ENCODE measurements at places on chromosomes 11 and 22. TPM values are rescaled to one million over a fixed set of nuclear protein-coding genes. Genes with fewer than 3 reads are reported as not detected.

DNA sequence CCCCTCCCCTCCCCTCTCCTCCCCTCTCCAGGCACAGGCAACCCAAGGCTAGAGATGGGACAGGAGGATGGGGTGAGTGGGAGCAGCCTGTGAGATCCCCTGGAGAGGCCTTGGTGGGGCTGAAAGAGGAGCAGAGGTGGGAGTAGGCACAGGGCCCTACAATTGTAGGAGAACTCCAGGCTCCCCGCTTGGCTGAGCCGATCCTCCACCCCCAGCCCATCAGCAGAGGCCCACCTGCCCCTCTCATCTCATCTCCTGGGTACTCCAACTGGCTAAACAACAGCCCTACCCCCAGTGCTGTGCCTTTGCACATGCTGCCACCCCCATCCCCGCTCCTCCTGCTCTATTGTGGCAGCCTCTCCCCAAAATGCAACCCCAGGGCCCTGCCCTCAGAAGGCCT lies 52.0 kb upstream of the A4GALT start:
- H3K36me3 ChIP-seq: no peaks in the 10 kb centered on the region
- no peak overlapping the region for H3K4me3 ChIP-seq
- no peak for DNase-seq
- H3K27ac ChIP-seq: no peak overlapping the region

The FGF19 gene
- 2.1 TPM for polyA plus RNA-seq

The BATF2 gene
- 1.9 TPM for polyA plus RNA-seq

The OR51B4 gene
- not detected for polyA plus RNA-seq

GRCh38 chr11:100830978-100831732 lies 144.1 kb downstream of the ARHGAP42 start:
- peaks cover 17% of the 10 kb centered on the region for H3K4me1 ChIP-seq

- no peaks in the 10 kb centered on the region for H3K4me1 ChIP-seq
- no peak overlapping the region for H3K4me3 ChIP-seq
These were observed 37.9 kb downstream of the SWAP70 start for GRCh38 chr11:9701799-9702198.

DNA sequence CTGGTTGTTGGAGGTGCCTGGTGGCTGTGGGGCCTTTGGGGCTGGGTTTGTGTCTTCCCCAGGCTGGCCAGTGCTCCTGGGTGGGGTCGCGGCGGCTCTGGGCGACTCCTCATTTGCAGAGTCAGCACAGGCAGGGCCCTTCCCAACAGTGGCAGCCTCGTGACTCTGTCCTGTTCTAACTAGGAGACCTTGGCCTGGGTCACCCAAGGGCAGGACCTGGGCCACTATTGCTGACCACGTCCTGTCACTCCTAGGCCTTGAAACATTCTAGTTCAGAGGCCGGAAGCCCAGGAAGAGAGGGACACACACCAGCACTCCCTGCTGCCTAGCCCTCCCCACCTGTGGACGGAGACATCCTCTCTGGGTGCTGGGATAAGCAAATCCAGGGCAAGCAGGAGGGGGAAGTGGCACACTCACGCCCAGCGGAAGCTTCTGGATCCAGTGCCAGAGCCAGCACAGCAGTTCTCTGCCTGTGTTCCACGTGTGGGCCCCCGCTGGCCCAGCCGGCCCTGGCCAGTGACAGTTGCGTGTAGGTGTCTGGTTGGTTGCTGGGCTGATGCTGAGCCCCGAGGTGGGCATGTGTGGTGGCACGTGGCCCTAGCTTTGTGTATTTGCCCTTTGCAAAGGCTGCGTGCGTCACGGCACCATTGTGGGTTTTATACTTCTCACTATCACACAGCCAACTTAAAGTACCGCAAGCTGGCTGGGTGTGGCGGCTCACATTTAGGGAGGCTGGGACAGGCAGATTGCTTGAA lies 4.3 kb upstream of the CHID1 start:
- DNase-seq: peak; percentile 82
- no peaks in the 10 kb centered on the region for H3K36me3 ChIP-seq
- H3K27me3 ChIP-seq: no peaks in the 10 kb centered on the region
- no peak overlapping the region for H3K4me3 ChIP-seq
- peaks cover 16% of the 10 kb centered on the region for H3K4me1 ChIP-seq
- H3K27ac ChIP-seq: peak overlapping the region; percentile 65

The SOX6 gene
- 14.0 TPM for polyA plus RNA-seq

DNA sequence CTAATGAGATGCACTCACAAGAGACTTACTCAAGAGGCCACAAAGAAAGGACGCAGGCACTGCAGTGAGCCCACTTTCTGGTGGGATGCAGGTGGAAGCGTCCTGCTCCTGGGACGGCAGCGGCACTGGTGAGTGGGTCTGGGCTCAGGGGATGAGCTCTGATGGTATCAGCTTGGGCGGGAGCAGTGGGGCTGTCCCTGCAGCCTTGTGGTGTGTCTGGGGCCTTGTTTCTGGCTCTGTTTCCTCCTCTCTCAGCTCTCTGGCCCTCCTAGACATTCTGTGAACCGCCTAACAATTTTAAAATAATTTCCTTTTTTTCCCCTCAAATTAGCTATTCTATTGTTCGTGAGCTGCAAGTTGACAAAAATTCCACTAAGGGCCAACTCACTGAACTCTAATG lies 8.8 kb upstream of the ST14 start:
- H3K4me1 ChIP-seq: peaks cover 2% of the 10 kb centered on the region
- no peak overlapping the region for H3K4me3 ChIP-seq
- H3K36me3 ChIP-seq: peaks cover 5% of the 10 kb centered on the region
- no peak overlapping the region for H3K27ac ChIP-seq

The OR8D1 gene
- polyA plus RNA-seq: not detected

DNA sequence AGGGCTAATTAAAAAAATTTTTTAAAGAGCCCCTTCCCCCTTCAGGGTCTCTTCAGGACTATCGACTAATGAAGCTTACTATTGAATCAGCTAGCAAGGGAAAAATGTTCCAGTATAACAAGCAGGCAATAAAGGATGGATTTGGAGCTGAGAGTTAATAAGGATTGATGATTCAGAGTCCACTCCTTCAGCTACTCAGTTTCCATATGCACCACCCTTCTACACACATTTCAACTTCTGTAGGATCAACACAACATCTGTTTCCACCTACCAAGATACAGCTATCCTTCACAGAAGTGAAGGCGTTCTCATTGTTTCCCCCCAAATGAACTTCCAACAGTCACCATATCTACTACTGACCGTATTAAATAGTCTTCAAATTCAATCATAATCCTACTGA lies 6.6 kb upstream of the ALKBH3 start:
- no peaks in the 10 kb centered on the region for H3K4me1 ChIP-seq
- H3K27me3 ChIP-seq: peaks cover 23% of the 10 kb centered on the region
- no peak overlapping the region for H3K27ac ChIP-seq
- DNase-seq: no peak

DNA sequence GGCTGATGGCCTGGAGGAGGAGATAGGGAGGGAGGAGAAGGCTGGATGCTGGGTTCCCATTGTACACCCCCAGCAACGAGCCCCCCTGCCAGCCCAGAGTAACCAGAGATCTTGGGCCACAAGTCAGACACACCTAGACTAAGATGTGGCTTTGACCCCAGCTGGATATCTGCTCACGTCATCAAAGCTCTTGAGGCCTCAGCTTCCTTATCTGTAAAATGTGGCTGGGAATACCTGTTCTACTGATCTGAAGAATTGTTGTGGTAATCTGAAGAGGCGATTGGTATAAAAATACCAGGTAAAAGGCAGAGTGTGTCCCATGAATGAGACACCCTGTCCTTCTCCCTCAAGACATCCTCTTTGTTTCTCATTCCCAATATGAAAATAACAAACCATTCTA lies 280.0 kb downstream of the ST3GAL4 start:
- no peaks in the 10 kb centered on the region for H3K4me1 ChIP-seq
- H3K4me3 ChIP-seq: no peak overlapping the region
- H3K27me3 ChIP-seq: peaks cover 30% of the 10 kb centered on the region
- no peaks in the 10 kb centered on the region for H3K36me3 ChIP-seq

The EXT2 gene
- 64.7 TPM for polyA plus RNA-seq

The ARHGAP42 gene
- polyA plus RNA-seq: 24.0 TPM

The EFCAB6 gene
- polyA plus RNA-seq: 0.89 TPM

The LRRC10B gene
- not detected for polyA plus RNA-seq

DNA sequence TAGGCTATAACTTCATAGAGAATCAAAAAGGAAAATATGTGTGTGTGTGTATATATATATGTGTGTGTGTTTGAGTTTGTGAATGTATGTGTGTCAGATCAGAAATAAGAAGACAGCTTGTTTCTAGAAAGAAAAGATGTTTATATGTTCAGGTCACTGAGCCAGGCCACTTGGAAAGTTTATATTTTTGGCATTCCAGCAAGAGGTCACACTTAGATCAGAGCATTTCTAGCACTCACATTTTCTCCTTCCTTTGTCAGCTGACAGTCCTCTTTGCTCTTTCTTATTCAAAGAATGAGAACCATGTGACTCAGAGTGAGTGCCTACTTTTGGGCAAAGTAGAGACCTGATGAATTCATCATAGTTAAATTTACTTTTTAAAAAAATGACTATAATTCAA lies 22.9 kb downstream of the RAB38 start:
- H3K4me3 ChIP-seq: no peak overlapping the region
- no peaks in the 10 kb centered on the region for H3K27me3 ChIP-seq
- H3K36me3 ChIP-seq: no peaks in the 10 kb centered on the region

GRCh38 chr11:88115828-88116755 lies 59.2 kb downstream of the RAB38 start:
- no peak overlapping the region for H3K27ac ChIP-seq
- no peak for DNase-seq
- no peaks in the 10 kb centered on the region for H3K27me3 ChIP-seq

GRCh38 chr22:36253523-36254490 lies 874 bp downstream of the APOL1 start:
- DNase-seq: peak; percentile 46
- peaks cover 44% of the 10 kb centered on the region for H3K4me1 ChIP-seq
- H3K4me3 ChIP-seq: peak overlapping the region; percentile 34
- H3K27me3 ChIP-seq: no peaks in the 10 kb centered on the region
- no peaks in the 10 kb centered on the region for H3K36me3 ChIP-seq

The MN1 gene
- polyA plus RNA-seq: 10.9 TPM

- H3K4me1 ChIP-seq: peaks cover 32% of the 10 kb centered on the region
- H3K36me3 ChIP-seq: no peaks in the 10 kb centered on the region
- H3K27me3 ChIP-seq: no peaks in the 10 kb centered on the region
- H3K4me3 ChIP-seq: no peak overlapping the region
These were observed 752 bp downstream of the MUC2 start for GRCh38 chr11:1075341-1075911.

GRCh38 chr22:29219881-29220670 lies 14.4 kb downstream of the EMID1 start:
- no peak for DNase-seq
- H3K4me3 ChIP-seq: no peak overlapping the region
- no peak overlapping the region for H3K27ac ChIP-seq
- no peaks in the 10 kb centered on the region for H3K36me3 ChIP-seq
- no peaks in the 10 kb centered on the region for H3K27me3 ChIP-seq

DNA sequence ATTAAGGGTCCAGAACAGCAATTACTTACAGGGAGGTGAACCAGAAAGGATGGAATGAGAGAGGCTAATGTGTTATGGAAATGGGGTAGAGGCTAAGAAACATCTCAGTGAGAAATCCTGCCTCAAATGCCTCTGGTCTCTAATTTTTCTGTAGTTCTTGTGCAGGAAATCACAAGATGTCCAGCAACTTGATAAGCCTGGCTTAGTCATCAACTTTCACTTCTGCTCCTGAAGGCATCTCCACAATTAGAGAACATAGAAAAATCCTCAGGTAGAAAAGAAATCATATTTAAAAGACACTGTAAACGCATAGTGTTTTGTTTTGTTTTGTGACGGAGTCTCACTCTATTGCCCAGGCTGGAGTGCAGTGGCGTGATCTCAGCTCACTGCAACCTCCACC lies 18.7 kb downstream of the MRGPRX4 start:
- H3K4me3 ChIP-seq: no peak overlapping the region
- H3K36me3 ChIP-seq: no peaks in the 10 kb centered on the region
- peak; percentile 6 for DNase-seq
- no peaks in the 10 kb centered on the region for H3K4me1 ChIP-seq
- no peaks in the 10 kb centered on the region for H3K27me3 ChIP-seq

The OR2AG1 gene
- not detected for polyA plus RNA-seq

GRCh38 chr22:20656516-20656901 lies 117.4 kb upstream of the SERPIND1 start:
- peaks cover 2% of the 10 kb centered on the region for H3K27me3 ChIP-seq
- DNase-seq: no peak

DNA sequence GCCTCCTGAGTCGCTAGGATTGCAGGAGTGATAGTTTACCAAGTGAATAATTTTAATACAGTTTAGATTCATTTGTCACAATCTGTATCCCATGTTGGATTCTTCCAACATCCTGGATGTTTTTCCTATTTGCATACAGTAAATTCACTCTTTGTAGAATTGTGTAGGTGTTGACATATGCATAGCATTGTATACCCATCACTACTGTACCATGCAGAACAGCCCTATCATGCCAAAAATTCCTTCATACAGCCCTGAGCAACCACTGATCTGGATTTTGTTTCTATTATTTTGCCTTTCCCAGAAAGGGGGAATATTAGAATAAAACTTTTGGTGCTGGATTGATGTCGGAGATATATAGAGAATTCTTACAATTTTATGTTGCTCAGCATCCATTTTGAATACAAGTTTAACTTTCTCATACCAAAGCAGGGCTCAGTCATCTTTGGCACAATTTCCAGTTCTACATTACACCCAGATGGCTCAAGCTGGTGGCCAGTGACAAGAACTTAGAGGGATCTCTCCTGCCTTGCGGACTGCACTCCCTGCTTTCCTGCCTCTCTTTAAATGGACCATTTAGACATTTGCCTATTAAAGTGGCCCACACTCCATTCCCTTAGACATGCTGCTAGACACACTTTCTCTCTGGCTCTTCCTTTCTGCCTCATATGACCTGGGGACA lies 45.4 kb upstream of the CFAP300 start:
- H3K4me1 ChIP-seq: no peaks in the 10 kb centered on the region
- no peak overlapping the region for H3K27ac ChIP-seq
- H3K27me3 ChIP-seq: no peaks in the 10 kb centered on the region
- no peak overlapping the region for H3K4me3 ChIP-seq
- no peaks in the 10 kb centered on the region for H3K36me3 ChIP-seq

The MB gene
- 359 TPM for polyA plus RNA-seq

- no peaks in the 10 kb centered on the region for H3K27me3 ChIP-seq
- no peak for DNase-seq
- no peaks in the 10 kb centered on the region for H3K4me1 ChIP-seq
- no peak overlapping the region for H3K27ac ChIP-seq
- H3K4me3 ChIP-seq: no peak overlapping the region
These were observed 85.9 kb upstream of the SNX19 start for GRCh38 chr11:131002145-131002544.

GRCh38 chr22:32900886-32901635 lies 99.6 kb downstream of the TIMP3 start:
- H3K4me1 ChIP-seq: peaks cover 7% of the 10 kb centered on the region
- H3K27me3 ChIP-seq: no peaks in the 10 kb centered on the region
- no peaks in the 10 kb centered on the region for H3K36me3 ChIP-seq
- H3K27ac ChIP-seq: no peak overlapping the region
- no peak overlapping the region for H3K4me3 ChIP-seq

The TMEM132A gene
- polyA plus RNA-seq: 40.9 TPM

The ALG8 gene
- polyA plus RNA-seq: 27.0 TPM

- H3K4me1 ChIP-seq: peaks cover 21% of the 10 kb centered on the region
- no peak overlapping the region for H3K4me3 ChIP-seq
- no peaks in the 10 kb centered on the region for H3K36me3 ChIP-seq
- H3K27me3 ChIP-seq: peaks cover 50% of the 10 kb centered on the region
These were observed 1.8 kb upstream of the GAL start for GRCh38 chr11:68682531-68682961.
